H54 (cell line): ENCODE measurements at places on chromosomes 6 and 20.
A peak's percentile ranks its signal among the peaks of the same experiment; 100 is the strongest.

GRCh38 chr6:40738551-40739193, 151.5 kb upstream of the LRFN2 start:
- DNase-seq, result no peak

DNA sequence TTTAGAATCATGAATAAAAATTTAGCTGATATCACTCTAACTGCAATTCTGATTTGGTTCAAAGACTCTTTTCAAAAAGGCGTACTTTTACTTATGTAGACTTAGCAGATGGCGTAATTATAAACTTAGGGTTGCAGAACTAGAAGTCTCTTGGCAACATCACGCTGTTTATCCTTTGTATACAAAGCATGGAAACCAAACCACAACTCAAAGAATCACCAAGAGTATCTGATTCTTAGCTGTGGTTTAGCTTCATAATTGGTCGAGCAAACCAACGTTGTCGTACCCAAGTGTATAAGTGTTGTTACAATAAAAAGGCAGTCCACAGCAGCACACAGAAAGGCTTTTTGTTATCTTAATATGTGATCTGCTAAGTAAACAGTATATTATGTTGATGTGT, 18.2 kb downstream of the STMND1 start:
- no peak for DNase-seq

- no peak for DNase-seq
Measured at GRCh38 chr6:85506441-85507093, 56.7 kb downstream of the NT5E start.

DNA sequence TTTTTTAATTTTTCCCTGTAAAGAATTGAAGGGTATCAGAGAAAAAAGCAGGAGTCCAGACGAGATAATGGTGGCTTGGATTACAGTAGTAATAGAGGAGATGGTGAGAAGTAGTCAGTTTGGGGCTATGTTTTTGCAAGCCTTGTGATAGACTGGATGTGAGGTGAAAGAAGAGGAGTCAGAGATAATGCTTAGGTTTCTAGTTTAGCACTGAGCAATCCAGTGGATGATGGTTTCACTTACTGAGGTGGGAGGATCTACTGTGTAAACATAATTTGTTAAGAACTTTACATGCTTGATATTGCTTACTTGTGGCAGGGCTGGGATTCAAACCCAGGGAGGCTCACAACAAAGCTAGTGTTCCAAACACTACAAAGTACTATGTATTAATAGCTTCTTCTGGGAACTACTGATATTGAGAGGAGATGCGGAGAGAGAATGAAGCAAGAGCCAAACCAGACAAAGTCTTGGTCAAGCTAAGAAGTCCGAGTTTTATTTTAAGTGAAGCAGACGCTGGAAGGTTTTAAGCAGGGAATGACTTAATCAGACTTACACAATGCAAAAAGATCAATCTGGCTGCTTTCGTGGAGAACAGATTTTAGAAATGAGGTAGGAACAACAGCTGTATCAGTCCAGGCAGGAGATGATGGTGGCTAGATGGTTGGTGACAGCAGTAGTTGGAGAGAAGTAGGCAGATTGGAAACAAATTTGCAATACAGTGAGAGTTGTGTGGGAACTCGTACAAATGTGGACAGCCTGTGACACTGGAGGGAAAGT, 58.0 kb downstream of the ZFAND3 start:
- DNase-seq, result no peak

- DNase-seq, result no peak
Measured at GRCh38 chr6:4727217-4727616, 49.0 kb upstream of the CDYL start.

- no peak for DNase-seq
Measured at GRCh38 chr6:24469811-24470210, 19.6 kb downstream of the GPLD1 start.

- DNase-seq, result no peak
Measured at GRCh38 chr6:145860562-145860961, 46.0 kb upstream of the FBXO30 start.

GRCh38 chr6:292506-293192, 362 bp downstream of the DUSP22 start:
- peak; percentile 75 for DNase-seq

DNA sequence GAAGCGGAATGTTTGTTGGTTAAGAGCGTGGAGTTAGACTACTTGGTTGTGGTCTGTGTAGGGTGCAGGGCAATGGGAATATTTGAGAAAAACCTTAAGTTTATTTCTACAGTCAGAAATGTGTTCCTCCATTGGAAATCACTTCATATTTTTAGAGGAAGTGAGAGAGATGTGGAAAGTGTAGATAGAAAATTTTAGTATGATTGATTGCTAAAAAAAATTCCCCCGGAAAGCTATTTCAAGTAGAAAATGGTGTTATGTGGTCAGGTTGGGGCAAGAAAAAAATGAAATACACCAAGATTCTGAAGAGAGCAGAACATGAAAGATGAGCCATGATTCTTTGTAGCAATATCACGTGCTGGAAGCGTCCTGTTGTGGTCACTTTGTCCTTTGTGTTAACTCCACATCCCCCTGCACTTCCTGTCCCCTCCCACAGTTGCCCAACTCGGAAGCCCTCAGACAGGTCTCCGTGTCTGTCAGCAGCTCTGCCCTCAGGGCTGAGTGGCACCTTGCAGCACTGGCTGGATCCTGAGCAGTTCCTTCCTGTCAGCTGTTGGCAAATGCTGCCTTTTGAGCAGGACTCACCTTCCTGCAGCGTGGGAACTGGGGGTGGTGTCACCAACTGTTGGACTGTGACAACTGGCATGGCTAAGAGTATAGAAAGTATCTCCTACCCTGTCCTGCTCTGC, 137.5 kb upstream of the SLC24A3 start:
- DNase-seq, result no peak

GRCh38 chr6:7697820-7698623, 27.9 kb upstream of the BMP6 start:
- no peak for DNase-seq

GRCh38 chr6:159854959-159855358, 35.8 kb upstream of the MAS1 start:
- DNase-seq, result no peak

- DNase-seq, result no peak
Measured at GRCh38 chr6:130065609-130066156, 47.3 kb downstream of the L3MBTL3 start.

GRCh38 chr6:40668203-40668602, 81.0 kb upstream of the LRFN2 start:
- no peak for DNase-seq

DNA sequence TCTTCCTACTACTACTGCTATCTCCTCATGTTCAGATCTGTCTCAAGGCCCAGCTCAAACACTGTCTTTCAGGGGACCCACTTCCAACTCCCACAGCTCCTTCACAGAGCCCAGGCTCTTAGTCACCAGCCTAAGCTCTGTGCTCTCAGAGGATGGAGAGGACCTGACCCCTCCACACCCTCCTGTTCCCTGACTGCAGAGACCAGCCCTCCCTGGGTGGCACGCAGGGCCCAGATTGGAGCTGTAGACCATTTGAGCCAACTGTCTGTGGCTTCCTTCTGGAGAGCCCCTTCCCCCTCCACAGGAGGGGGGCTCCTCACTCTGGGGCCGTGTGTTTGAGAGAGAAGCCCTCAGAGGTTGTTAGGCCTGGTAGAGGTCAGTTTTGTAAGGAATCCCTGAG, 9.8 kb downstream of the SNPH start:
- no peak for DNase-seq

DNA sequence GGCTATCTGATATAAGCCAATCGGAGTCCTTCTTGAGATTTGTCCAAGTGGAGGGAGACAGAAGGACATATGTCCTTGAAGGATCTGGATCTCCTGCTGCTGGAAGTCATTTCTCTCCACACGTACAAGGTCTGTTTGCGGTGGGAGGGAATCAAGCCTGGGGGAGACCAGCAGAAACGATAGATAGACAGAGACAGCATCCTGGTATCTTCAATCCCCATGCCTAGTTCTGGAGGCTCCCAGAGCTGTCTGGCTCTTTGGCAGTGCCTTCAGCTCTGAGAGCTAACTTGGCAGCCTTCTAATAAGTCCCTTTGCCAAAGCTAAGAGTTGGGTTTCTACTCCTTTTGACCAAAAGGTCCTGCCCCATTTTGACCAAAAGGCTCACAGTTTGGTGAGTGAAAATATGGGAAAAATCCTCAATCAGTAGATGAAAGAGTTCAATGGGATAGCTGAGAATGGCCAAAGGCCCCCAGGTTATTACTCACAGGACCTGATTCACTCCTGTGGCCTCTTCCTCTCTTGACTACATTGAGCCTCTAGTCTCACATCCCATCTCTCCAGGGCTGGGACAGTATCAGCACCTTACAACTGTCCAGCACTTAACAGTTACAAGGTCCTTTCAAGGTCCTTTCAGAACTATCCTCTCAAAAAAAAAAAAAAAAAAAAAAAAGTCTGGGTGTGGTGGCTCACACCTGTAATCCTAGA, 20.3 kb downstream of the AARS2 start:
- DNase-seq, result no peak

DNA sequence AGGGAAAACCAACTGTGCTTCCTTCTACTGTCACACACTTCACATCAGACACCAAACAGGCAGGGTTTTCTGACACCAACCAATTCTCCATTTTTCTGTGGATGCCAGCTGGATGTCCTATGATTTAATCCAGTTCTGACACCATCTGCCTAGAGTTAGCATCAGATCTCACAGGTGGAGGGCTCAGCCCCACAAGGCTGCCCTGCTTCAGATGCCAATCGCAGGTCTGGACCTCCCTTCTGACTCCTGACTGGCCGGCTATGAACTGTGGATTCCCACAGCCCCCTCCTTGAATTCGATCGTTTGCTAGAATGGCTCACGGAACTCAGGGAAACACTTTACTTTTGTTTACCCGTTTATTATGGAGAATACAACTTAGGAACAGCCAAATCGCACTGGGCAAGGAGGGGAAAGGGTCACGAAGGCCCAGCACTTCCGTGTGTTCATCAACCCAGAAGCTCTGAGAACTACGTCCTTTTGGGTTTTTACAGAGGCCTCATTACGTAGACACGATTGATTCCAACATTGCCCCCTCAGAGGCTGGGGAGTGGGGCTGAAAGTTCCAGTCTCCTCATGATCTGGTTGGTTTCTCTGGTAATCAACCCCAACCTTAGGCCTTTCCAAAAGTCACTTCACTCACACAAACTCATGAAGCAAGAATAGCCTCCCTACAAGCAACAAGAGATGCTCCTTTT, 25.4 kb upstream of the MAS1 start:
- no peak for DNase-seq

GRCh38 chr20:64247307-64247618, 8.3 kb upstream of the PCMTD2 start:
- no peak for DNase-seq

DNA sequence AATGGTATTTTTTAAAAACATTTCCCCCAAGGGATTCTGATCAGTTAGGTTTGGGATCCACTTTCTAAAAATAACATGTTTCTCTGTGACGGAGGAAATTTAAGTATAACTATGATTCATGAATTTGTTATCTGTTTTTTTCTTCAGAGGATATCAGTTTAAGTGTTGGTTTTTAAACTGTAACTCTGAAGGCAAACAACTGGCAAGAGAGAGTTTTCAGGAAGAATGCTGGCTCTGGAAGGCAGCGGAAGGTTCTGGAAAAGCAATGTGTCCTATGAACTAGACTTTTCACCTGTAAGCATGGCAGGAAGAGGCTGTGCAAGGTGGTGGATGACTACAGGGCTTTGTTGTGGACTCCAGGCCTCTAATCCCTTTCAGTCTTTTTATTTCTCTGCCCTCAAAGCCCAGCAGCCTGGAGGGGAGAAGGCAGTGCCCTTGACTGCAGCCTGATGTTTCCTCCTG, 153.1 kb downstream of the GMPR start:
- no peak for DNase-seq

DNA sequence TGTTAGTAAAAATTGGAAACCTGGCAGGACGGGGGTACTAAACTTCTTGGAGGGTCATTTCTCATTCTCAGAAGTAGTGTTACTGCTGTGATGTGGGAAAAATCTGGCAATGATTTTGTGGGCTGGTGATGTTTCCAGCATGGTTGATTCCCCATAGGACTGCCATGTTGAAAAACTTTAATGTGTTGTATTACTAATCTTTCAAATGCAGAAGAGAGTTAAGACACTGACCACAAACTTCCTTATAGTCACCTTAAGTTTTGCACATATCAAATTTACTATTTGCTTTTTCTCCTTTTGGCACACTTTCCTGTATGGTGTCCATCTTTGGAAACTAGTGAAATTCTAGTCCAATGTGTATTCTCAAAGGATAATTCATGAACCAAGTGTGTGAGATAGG, 236.2 kb upstream of the TAB2 start:
- DNase-seq, result no peak

- no peak for DNase-seq
Measured at GRCh38 chr6:14305624-14306023, 188.1 kb downstream of the CD83 start.

DNA sequence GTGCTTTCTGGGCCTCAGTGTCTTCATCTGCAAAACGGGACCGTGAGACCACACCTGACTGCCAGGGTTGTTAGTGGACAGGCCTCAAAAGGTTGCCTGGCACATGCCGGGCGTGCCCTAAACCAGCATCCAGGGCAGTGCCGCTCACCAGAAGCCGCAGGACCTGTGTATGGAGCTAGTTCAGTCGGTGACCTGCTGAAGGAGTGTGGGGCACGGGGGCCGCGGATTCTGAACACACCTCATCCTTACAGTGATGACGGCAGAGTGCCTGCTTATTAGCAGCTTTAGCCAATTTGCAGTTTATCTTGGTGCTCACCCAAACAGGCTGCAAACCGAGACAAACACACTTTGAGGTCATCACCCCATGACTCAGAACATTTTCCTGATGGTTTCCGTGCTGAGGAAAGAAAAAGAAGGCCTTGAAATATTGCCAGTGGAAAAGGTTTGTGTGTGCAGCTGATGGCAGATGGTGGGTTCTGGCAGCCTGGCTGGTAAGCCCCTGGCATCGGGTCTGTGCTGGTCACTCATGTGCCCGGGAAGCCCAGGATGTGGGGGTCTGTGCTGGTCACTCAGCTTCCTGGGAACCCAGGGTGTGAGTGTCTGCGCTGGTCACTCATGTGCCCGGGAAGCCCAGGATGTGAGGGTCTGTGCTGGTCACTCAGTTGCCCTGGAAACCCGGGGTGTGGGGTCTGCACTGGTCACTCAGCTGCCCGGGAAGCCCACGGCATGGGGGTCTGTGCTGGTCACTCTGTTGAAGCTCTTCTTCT, 153.8 kb downstream of the ERMARD start:
- no peak for DNase-seq

DNA sequence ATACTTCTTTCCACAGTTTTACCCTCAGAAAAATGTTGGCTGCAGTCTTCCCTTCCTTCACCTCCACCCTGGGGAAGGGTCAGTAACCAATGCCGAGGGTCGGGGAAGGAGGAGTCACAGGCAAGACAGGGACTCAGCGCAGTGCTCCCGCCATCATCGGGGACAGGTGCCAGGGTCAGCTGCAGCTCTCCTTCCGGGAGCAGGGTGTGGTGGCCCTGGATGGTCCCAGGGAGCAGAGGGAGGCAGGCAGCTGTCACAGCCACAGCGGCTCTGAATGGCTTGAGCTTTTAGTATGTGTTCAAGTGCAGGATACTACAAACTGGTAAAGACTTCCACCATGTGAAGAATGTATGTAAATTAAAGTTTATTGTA, 26.0 kb upstream of the PI16 start:
- DNase-seq, result no peak

DNA sequence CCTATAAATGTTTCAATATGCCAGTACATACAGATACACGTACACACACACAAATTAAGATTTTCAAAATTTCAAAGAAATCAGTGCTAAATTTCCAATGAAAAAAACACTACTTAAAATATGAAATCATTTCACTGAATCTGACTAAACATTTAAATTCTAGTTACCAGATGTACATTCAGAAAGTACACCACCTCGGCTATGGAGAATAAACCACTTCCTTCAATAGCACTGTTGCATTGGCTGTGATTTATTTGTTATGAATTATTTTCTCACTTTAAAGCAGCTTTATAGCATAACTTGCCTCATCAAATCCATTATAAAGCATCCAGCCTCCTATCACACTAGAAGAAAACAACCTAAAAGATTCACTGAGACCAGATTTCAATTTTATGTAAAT, 36.6 kb downstream of the HBS1L start:
- DNase-seq, result no peak
